ENCODE measurements at places on chromosomes 3 and 15.

DNA sequence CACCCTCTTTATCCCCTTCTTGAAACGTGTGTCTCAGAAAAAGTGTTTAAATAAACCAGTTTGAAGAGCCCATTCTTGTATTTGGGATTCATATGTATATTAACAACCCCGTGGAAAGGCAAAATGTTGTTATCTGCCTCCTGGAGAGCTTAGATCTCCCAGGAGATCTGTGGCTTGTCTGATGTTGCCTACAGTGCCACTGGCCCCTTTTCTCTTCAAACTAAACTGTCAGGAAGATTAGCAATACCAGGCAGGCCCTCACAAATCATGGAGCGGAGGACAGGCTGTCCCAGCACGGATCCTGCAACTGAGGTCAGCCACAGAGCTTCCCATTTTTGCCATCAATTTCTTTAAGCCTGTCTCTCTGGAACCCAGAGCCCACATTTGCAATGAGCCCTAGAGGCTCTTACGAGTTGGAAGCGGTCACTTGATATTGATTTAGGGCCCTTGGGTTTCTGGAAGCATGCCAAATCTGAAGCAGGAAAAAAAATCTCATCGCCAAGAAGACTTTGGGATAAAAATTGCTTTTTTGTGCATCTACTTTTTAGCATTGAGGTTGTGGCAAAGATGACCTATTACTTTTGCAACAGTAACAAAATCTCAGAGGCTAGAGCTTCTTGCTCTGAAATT lies 234.1 kb downstream of the OPA1 start:
- no peak for DNase-seq

DNA sequence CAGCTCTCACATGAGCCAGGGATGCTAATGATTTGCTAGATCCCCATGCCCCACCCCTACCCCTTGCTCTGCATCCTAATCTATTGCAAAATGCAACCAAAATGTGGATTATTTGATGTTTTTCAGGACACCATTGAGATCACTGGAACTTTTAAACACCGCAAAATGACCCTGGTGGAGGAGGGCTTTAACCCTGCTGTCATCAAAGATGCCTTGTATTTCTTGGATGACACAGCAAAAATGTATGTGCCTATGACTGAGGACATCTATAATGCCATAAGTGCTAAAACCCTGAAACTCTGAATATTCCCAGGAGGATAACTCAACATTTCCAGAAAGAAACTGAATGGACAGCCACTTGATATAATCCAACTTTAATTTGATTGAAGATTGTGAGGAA lies 29.7 kb downstream of the HDC start:
- no peak for DNase-seq

GRCh38 chr3:54950391-54951003 lies 22.6 kb upstream of the LRTM1 start:
- DNase-seq = no peak

- peak; percentile 0 for DNase-seq
These were observed 95.1 kb downstream of the BDH1 start for GRCh38 chr3:197460639-197461038.

DNA sequence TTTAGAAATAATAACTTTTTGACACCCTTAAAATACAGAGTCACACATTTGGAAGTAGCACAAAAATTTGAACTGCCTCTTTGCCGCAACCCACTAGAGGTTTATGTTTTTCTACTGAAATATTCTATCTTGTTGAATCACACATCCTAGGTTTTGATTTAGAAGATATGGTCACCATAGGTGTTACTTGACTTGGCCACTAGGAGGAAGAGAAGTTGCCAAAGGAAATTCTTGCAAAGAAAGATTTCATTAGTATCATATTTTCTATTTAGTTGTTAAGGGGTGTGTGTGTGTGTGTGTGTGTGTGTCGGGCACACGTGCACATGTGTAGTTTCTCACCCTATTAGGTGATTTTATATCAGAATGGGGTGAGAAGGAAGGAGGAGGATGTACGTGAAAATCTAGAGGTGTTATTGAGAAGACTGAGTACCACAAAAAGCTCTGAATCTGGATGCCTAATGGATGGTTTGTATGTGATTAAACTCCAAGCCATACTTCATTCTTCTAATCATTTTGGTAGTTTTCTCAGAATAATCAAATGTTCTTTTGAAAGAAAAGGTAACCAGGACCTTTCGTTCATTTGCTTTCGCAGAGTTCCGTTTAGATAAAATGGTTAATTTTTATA lies 31.5 kb downstream of the ZFAND6 start:
- DNase-seq = no peak

DNA sequence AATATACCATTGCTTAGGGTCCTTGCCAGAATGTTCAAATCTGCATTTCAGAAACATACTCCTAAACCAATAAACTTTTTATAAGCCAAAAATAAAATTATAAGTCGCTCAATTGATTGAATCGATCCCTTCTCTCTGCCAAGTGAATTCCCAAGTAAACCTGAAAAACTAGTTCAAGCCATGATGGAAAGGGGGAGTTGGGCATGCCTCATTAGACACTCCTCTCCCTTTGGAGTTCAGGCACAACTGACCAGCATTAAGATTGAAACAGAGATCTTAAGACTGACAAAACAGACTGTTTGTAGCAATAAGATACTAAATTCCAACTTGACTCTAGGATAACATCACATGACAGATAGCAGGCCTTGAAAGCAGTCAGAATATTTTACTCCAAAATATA lies 113.7 kb upstream of the RASGRP1 start:
- no peak for DNase-seq

GRCh38 chr3:122021811-122022401 lies at the start of gene ILDR1:
Gene ILDR1, minus strand, starts transcription at chr3:122022247. Its CDS starts 170 bp downstream, at chr3:122022077.
- no peak for DNase-seq

GRCh38 chr3:83096-83495 lies 113.5 kb upstream of the CHL1 start:
- DNase-seq = no peak

DNA sequence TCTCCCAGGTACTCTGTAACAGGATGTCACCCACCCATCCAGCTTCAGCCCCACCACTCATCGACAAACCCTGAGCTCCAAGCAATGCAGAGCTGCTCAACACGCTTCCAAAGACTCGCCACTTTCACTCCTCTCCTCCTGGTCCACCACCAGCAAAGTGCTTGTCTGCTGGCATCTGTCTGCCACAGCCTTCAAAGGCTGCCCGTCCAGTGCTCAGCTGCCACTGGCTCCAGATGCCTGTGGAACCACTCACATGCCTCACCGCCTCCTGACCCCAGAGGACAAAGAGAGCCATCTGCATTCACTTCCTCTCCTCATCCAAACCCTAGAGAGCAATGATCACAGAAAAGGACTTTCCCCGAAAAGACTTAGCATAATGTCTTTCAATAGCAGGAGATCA lies 109.5 kb upstream of the OCA2 start:
- no peak for DNase-seq

GRCh38 chr15:27869697-27870281 lies 229.3 kb downstream of the OCA2 start:
- DNase-seq = no peak

- DNase-seq = no peak
These were observed 105.3 kb upstream of the C2CD4B start for GRCh38 chr15:62270216-62270921.

GRCh38 chr3:61736506-61736905 lies 175.1 kb downstream of the PTPRG start:
- DNase-seq = no peak

DNA sequence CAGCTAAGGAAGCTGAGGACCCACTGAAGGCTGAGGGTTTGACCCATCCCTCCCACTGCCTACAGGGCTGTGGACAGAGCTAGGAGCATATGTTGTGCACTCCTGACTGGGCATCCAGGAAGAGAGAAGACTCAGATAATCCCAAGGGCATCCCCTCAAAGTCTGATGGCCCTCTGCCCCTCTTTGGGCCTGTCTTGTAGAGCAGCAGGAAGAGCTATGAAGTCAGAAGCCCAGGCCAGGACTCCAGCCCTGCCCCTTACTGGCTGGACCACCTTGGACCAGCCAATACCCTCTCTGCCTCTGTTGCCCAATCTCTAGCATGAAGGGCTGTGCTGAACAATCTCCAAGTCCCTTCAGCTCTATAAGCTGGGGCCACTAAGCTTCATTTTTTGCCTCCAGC lies 210.8 kb downstream of the RPLP1 start:
- no peak for DNase-seq

- DNase-seq = no peak
These were observed 168.8 kb upstream of the TLE3 start for GRCh38 chr15:70266412-70267121.

Measured in chondrocyte (in vitro differentiated cells).